Activated CD8-positive, alpha-beta T cell treated with anti-CD3 and anti-CD28 coated beads for 36 hours (primary cell): ENCODE measurements at places on chromosomes 2 and 18.
A peak's percentile ranks its signal among the peaks of the same experiment; 100 is the strongest.

DNA sequence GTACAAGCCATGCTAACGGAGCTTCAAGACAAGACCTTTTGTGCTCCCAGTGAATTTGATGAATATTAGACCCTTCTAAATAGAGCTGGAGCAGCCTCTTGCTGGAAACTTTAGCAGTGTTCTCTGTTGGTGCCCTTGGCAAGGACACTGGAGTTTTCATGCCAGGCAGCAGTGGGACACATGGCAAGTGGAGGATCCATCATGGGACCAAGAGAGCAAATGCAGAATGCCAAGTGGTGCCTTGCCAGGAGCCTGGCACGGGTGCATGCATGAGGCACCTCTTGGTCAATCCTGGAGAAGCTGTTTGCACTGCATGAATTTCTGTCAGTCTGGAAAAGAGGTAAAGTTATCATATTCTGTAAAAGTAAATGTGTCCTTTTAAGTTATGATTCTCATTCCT, 59.1 kb downstream of the NETO1 start:
- no peak for DNase-seq

GRCh38 chr2:196289000-196289399, 117.6 kb upstream of the STK17B start:
- DNase-seq, result no peak

- no peak for DNase-seq
Measured at GRCh38 chr2:218435003-218435982, 16.4 kb downstream of the VIL1 start.

DNA sequence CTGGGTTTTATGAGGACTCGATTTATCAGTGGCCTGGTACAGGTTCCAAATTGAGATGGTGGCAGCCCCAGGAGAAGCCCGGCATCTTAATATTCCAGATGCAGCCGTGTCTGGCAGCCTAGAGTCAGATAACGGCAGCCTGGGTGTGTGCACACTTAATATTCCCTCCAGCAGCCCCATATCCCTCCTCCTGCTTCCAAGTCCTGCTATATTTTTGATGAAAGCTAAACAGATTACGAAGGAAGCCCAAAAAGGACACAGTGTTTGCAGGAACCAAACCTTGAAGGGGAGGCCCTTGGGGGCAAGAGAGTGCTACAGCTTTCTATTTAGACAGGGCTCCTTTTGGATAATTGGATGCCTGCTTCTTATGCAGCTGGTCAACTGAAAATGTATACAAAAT, 25.1 kb upstream of the ALK start:
- DNase-seq, result no peak

DNA sequence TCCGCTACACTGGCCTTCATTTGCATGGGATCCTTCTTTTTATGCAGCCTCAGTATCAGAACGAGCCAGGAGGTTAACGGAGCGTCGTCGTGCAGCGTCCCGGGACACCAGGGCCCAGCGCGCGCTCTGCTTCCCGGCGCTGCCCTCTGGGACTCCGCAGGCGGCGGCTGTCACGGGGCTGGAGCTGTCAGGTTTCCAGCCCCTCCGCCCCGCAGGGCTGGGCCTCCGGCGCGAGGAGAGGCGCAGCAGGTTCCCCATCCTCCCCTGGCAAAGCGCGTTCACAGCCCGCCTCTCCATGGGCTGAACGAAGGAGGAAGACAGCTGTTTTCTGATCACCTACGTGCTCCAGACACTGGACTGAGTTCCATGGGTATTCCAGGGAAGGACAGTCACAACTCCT, 12.5 kb upstream of the PAX8 start:
- no peak for DNase-seq

- DNase-seq, result no peak
Measured at GRCh38 chr18:31774477-31774785, 13.8 kb upstream of the SLC25A52 start.

DNA sequence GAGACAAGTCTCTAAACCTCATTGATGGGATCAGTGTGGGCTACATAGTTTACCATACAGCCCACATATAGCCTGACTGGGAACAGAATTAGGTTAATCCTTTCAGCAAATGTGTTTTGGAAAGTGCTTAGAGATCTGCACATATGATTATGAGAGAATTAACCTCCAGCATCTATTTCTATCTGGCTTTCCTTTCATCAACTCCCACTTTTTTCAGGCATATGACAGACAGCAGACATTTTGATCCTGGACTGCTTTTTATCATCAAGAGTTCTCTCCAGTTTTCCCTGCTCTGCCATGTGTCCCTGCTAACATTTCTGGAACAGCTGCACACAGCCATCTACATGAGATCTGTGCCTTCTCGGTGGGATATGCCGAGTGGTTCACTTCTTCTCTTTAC, 139.5 kb upstream of the LRP1B start:
- DNase-seq, result no peak

- DNase-seq, result no peak
Measured at GRCh38 chr18:72342933-72343332, 201.2 kb downstream of the CBLN2 start.

DNA sequence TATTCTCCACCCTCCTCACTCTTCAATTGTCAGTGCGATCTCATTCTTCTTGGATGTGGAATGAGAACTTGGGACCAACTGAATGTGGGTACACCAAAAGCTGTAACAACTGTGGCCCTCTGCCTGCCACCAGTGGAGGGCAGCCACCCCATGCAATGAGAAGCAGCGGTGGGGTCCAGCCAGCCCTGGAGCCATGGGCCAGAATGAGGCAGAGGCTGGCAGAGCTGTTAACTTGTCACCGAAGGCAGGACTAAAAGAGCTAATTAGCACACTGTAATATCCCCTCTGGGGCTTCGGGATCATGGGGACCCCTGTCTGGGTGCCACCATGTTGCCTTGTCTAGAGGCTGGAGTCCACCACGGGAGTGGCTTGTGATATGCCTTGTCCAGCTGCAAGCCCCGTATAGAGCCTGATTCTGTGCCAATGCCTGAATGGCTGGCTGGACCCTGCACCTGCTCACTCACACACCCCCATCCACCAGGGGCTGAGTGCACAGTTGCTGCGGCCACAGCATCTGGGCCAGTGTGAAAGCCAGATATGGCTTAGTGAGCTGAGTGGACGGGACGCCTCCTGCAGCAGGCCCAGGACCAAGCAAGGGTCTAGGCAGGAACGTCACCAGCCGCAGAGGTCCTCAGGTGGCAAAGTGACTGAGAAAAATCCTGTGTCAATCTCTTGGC, 680.5 kb downstream of the DSC3 start:
- no peak for DNase-seq

DNA sequence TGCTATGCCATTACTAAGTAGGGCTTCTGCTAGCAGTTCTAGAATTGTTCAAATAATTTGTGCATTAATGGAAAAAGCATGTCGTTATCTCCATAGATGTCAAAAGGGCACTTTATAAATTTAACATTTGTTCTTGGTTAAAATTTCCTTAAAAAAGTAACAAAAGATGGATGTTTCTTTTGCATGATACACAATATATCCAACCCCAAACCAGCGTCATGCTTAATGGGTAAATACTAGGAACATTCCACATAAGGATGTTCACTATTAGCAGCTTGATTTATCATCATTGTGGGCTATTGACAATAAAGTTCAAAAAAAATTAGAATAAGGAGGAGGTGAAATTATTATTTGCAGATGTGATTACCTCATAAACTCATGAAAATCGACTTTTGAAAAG, 79.7 kb downstream of the GREB1L start:
- DNase-seq, result no peak

DNA sequence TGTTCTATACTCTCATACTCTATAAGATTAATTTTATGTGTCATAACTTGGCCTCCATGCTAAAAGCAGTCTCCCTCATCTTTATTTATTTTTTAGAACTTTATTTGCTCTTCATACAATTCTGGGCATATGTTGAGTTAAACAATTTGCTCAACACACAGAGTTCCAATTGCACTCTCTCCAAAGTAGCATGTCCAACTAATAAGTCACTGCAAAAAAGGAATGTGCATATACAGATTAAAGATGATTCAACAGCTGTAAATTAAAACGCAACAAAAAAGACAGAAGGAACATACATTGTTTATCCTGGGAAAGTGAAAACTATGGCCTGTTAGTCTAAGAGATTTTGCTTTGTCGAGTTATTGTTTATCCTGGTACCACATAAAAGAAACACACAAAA, 277.7 kb upstream of the ACVR2A start:
- DNase-seq, result no peak

DNA sequence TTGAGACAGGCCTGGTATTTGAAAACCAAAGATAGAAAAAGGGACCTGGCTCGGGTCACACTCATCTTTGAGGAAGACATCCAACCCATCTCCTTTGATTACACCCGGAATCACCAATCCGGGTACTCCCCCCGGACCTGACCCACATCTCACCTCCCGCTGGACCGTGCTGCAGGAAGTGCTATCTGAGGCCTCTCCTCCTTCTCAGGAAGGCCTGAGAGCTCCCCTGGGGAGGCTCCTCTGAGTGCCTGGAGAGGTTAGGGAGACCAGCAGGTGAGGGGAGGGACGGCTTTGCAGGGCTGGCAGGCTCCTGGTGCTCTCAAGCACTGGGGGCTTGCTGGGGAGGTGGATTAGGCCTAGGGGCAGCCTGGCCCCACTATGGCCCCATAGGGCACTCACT, 170.9 kb downstream of the ACKR3 start:
- no peak for DNase-seq

GRCh38 chr2:218418717-218419458, at the start of gene VIL1:
Gene VIL1, plus strand, starts transcription at chr2:218419123. Its CDS starts 4,656 bp downstream, at chr2:218423779.
- DNase-seq, result no peak

DNA sequence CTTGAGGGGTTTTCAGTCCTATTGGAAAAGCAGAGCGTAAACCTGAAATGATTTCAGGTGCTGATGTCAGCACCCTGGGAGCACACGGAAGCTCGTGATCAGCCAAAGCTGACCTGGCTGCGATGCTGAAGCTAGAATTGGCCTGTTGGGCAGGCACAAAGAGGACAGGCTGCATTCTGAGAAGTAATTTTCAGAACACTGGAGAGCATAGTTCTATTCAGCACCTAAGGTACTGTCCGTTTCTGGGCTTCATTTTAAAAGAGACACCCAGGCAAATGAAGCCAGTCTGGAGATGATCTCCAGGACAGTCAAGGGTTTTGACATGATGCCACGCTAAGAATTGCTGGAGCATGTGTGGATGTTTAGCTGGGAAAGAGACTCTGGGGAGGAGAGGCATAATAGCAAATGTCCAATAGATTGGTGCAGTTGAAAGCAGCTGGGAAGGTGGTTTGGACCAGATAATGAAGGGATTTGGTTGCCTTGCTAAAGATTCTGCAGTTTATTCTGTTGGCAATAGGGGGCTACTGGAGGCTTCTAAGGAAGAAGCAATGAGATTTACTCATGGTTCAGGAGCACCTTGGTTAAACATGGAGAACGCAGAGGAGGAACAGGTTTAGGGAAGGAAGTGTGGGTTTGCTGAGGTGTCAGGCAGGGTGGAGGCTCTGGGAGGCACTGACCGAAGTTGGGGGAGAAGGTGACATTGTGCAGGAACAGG, 86.6 kb downstream of the ACOXL start:
- no peak for DNase-seq

DNA sequence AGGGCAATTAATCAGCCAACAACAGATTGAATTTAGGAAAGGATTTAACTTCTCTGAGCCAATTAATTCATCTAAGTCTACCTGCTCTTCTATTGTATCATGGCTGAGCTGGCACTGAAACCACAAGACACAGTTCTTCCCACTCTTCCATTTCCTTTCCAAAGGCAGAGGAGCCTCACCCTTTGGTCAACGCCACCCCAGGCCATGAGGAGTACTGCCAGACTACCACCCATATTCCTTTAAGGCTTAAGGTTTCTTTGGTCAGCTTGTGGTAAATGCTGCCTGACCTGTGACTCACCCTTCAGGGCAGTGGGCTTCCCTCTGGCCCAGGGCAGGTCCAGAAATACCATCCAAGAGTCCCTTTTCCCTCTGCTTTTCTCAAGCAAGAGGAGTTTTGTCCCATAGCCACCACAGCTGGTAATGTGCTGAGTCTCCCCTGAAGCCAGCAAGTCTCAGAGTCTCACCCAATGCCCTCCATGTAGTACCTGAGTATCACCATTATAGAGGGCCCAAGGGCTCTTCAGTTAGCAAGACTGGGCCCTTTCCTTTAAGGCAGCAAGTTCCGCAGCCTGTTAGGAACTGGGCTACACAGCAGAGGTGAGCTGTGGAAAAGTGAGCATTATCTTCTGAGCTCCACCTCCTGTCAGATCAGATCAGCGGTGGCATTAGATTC, 900.5 kb upstream of the CRIM1 start:
- no peak for DNase-seq

DNA sequence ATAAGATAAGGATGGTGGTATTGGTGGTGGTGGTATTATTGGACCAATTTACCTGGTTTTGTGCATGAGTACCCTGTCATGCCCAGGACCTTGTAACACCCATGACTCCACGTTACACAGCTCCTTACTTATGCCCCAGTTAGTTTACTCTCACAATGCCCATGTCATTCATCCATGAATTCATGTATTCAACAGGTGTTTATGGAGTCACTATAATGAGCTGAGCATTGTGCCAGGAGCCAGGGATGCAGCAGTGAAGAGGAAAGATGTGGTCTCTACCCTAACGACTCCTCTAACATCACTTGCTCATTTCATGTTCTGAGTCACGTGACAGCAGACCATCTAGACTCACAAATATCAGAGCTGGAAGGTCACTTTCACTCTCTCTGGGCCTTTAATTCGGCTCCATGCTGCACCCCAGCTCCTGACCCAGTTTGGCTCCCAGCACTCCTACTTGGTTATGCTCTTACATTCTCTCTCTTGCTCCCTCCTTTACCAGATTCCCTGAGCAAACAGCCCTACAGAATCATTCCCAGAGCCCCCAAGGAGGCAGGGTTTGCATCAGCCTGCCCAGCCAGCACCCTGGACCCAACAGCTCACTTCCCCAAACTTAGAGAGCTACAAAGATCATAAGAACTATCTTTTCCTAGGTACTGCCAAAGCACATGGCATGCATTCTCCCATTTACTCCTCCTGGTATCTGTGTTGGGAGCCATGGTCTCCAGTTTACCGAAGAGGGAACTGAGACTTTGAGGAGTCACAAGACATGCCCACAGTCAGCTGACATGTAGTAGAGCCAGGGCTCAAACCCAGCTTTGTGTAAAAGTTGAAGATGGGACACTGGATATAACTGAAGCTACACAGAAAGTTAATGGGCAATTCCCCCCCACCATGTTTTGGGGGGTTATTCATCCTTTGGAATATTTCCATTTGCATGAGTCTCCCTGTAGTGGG, 449.9 kb downstream of the LRATD1 start:
- DNase-seq, result no peak

DNA sequence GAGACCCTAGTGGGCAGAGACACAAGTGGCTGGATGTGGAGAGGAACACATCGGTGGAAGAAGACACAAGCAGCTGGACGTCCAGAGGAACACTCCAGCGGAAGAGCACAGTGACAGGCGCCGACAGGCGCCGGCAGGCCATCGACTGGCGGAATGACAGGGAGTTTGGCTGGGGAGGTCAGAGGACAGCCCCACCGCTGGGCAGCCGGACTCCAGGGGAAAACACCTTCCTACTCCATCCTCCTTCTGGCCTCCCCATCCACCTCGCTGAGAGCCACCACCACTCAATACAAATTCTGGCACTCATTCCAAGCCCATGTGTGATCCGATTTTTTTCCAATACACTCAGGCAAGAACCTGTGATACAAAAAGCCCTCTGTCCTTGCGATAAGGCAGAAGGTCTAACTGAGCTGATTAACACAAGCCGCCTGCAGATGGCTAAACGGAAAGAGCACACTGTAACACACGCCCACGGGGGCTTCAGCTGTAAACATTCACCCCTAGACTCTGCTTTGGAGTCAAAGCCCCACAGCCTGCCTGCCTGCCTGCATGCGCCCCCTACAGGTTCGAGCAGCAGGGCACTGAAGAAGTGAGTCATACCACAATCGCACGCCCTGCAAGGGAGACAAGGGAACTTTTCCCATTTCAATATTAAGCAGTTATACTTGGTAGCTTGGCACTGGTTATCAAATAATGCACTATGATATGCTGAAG, 50.2 kb upstream of the LRP1B start:
- DNase-seq, result peak; percentile 3

- DNase-seq, result no peak
Measured at GRCh38 chr18:76951456-76952247, 129.3 kb downstream of the ZNF236 start.
